ENCODE measurements at places on chromosomes 6 and 20.
A peak's percentile ranks its signal among the peaks of the same experiment; 100 is the strongest.

DNA sequence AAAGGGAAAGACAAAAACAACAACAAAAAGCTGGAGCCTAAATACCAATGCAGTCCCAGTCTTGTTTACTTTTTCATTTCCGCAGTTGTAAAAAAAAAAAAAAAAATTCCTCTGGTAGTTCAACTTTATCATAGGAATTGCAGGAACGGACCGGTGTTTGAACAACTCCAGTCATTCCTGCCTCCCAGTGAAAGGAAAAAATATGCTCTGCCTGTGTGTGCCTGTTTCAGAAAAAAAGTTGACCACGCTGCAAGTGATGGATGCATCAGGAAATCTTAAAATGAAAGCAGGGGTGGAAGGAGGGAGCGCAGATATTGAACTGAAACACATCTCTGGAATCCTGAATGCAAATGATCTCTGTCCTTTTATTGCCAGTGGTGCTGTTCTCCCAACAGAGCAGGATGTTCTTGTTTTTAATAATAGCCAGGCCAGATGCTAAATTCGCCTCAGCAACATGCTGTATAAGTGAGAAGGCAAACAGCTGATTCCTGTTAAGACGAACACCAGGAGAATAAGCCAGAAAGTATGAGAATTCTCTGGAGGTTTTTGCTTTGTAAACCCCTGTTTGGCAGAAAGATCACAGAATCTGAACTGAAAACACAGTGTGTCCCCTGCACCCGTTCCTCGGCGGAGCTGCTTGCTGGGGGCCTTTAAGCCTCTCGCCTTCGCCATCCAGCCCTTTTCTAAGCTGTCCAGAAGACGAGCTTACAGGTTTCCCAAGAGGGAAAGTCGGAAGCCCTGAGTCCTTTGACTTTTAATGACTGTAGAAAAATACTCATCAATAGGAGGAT is 178.4 kb upstream of the SUPT3H start:
- no peak for DNase-seq

DNA sequence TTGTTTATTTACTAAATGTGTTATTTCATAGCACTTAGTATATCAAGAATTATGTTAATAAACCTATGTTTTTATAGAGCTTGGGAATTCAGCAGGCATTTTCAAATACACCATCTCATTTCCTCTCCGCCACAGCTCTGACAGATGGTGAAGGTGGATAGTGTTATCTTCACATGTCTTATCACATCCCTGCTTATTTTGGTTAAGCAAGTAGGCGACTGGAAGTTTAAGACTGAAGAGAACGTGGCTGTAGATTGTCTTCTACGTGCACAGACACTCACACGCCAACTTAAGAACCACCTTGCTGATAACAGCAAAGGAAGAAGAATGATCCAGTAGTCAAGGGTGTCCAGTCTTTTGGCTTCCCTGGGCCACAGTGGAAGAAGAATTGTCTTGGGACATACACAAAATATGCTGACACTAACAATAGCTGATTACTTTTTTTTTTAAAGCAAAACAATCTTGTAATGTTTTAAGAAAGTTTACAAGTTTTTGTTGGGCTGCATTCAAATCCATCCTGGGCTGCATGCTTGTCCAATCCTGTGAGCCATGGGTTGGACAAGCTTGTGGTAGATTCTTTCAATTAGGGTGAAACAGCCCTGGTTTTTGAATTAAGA is 43.3 kb upstream of the SCGN start:
- DNase-seq: no peak

DNA sequence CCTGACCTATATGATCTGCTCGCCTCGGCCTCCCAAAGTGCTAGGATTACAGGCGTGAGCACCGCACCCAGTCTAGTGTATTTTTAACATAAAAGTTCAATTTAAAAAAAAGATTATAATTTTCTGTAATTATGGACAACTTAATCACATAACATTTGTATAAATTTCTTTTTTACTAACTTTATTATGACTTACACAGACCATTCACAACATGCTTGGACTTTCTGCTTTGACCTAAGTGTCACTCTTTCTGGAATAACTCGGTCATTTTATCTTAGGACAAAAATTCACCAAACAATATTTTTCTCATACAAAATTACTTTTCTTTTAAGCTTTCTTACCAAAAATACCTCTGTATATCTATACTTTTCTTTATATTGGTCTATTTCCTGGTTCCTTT is 15.4 kb upstream of the IL22RA2 start:
- no peak for DNase-seq

GRCh38 chr20:19677336-19677735 is 80.7 kb upstream of the RIN2 start:
- DNase-seq: no peak

- no peak for DNase-seq
These were observed 14.5 kb downstream of the HECA start for GRCh38 chr6:139149383-139149782.

- peak; percentile 91 for DNase-seq
These were observed 11.9 kb downstream of the PCIF1 start for GRCh38 chr20:45946149-45946970.

GRCh38 chr6:75381877-75382633 is 97.5 kb upstream of the TMEM30A start:
- DNase-seq: no peak

- no peak for DNase-seq
These were observed 590 bp downstream of the SLCO4A1 start for GRCh38 chr20:62642666-62643520.

- DNase-seq: no peak
These were observed 206.0 kb upstream of the PREP start for GRCh38 chr6:105608711-105609374.

Data from tibial artery (tissue), 4 donors.